ENCODE measurements at places on chromosomes 4 and X.

- DNase-seq: no peak
Observed at GRCh38 chr4:7652906-7653305, 218.2 kb upstream of the PSAPL1 start.

DNA sequence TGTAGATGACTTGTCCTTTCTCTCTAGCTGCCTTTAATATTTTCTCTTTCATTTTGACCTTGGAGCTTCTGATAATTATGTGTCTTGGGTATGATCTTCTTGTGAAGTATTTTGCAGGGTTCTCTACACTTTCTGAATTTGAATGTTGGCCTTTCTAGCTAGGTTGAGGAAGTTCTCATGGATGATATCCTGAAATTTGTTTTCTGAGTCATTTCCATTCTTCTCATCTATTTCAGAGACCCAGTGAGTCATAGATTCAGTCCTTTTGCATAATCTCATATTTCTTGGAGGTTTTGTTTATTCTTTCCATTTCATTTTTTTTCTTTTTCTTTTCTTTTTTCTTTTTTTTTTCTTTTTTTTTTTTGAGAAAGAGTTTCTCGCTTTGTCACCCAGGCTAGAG, 585.7 kb upstream of the PABPC4L start:
- no peak for DNase-seq

DNA sequence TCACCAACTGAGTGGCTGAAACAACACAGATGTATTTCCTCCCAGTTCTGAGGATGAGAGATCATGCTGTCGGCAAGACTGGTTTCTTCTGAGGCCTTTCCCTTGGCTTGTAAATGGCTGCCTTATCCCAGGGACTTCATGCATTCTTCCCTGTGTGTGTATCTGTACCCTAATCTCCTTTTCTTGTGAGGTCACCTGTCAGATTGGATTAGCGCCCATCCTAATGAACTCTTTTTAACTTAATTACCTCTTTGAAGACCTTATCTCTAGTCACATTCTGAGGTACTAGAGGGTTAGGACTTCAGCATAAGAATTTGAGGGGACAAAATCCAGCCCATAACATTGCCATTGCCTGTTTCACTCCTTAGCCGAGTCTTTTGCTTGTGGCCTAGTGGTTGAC, 59.5 kb upstream of the TMEM150C start:
- DNase-seq: no peak

- DNase-seq: no peak
Observed at GRCh38 chr4:94653095-94653649, 104.6 kb upstream of the BMPR1B start.

DNA sequence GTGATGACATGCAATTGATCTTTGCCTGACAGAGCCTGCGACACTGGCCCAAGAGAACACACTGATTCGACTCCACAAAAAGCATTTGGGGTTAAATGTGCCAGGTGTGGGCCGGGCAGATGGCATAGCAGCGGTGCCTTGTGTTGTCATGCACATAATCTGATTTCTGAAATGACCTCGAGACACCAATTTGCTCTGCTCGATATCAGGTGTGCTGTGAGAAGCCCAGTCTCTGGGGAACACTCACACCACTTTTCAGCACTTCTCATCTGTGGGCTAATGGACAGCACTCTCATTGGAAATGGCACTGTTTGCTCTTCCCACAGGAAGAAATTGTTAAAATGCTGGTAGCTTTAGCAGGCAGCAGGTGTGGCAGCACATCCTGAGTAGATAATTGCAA, 738.3 kb upstream of the TENM3 start:
- no peak for DNase-seq

GRCh38 chrX:129678614-129679195, 23.9 kb upstream of the APLN start:
- no peak for DNase-seq

DNA sequence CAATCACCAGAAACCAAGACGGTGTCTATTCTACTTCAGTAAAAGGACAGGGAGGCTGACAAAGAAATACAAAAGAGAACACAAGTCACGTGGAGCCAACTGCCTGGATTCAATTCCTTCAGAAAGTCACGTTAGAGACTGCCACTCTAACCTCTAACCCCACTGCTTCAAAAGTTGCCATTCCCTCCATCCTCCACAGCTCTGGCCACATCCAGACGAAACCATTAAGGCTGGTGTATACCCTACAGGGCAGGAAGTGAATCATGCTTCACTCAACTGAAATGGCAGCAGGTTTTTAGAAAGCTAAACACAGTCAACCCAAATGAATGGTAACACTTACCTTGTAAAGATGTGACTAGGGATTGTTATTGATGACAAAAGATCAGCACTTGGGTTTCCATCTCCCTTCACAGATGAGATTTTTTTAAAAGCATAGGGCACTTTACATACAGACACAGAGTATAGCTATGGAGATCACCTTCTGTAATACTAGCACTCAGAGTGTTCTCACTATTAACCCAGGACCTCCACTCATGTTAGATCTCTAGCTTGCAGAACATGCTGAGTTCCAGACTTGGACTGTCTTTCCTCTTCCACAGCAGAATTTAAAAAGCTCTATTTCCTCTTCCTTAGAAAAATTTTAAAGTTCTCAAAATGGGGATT, 37.4 kb downstream of the MAML3 start:
- no peak for DNase-seq

GRCh38 chrX:137926090-137926489, 360.2 kb downstream of the ZIC3 start:
- no peak for DNase-seq

- DNase-seq: no peak
Observed at GRCh38 chr4:19735012-19735411, 516.7 kb upstream of the SLIT2 start.

DNA sequence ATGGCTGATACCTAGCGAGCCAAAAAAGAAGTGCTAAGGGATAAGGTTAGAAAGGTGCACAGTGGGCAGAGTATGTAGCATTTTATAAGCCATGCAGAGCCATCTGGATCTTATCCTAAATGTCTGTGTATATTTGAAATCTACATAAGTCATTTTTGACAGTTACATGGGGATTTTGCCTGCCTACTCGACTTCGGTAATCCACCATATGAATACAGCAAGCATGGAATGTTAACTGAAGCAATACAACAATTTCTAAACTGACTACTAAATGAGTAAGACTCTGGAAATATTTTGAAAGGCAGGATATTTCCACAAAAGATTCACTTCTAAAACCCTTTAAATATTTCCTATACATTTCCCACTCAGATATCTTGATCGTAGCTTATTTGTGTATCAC, 122.5 kb downstream of the KCNIP4 start:
- no peak for DNase-seq

DNA sequence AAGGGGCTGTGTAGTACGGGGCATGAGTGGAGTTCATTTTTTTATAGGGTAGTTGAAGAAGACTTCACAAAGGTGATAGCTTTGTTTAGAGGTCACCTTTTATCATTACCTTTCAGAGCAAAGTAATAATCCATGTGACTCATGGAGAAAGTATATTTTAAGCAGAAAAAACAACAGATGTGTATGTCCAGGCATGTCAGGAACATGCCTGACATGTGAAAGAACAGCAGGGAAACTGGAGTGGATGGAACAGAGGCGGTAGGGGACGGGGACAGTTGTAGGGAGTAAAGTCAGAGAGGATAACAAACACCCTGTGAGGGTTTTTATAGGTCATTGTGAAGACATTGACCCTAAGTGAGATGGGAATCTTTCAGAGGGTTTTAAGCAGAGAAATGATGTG, 107.6 kb downstream of the USP9X start:
- no peak for DNase-seq

DNA sequence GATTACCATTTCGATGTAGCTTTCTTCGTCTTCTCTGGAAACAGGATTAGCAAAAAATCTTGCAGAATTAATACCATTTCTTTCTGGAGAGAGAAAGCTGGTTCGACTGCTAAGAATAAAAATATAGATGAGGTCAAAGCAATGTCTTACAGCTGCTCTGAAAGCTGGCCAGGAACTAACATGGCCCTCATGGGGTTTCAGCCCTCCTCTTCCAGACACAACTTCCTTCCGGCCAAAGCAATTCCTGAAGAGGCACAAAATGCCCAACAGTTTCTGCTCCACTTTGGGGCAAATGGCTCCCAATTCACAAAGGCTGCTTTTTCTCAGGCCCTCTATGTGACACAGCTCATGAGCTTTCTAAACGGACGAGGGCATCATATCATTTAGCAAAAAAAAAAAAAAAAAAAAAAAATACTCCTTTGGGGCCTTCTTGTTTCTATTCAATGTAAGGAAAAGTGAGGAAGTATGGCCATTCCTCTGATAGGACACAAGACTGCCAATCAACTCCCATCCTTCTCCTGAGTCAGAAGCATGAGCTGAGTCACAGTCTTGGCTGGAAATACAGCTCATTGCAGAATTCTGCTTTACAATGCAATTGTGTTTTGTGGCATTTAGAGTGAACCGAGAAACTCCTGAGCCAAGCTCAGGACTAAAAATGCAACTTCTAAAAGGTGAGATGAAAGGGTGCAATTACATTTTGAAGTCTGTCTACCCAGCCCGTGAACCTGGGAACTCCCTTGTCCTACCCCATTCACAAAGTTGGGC, 42.7 kb upstream of the CTAG2 start:
- no peak for DNase-seq

- no peak for DNase-seq
Observed at GRCh38 chr4:163758032-163758431, 263.5 kb downstream of the TMA16 start.

GRCh38 chrX:104324461-104325212, 69.9 kb upstream of the ESX1 start:
- DNase-seq: no peak

GRCh38 chrX:95628796-95629195, 1055.8 kb upstream of the DIAPH2 start:
- no peak for DNase-seq

- no peak for DNase-seq
Observed at GRCh38 chrX:103585411-103586313, at the start of gene TCEAL4. TCEAL4 (plus strand) TSS chrX:103585515; CDS start chrX:103586676, 1,161 bp downstream.

DNA sequence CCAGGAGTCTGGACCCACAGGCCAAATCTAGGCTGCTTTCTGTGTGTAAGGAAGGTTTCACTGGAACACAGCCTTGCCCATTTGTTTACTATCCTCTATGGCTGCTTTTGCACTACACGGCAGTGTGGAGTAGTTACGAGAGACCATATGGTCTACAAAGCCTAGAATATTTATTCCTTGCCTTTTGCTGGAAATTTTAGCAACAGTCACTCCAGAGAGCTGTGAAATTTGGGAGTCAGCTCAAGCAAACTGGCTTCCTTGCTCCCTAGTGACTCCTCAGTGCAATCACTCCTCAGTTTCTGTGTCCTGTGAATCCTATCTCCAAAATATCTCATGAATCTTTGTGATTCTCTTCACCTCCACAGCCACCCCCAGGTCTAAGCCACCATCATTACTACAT, 99.0 kb upstream of the CPEB2 start:
- no peak for DNase-seq

DNA sequence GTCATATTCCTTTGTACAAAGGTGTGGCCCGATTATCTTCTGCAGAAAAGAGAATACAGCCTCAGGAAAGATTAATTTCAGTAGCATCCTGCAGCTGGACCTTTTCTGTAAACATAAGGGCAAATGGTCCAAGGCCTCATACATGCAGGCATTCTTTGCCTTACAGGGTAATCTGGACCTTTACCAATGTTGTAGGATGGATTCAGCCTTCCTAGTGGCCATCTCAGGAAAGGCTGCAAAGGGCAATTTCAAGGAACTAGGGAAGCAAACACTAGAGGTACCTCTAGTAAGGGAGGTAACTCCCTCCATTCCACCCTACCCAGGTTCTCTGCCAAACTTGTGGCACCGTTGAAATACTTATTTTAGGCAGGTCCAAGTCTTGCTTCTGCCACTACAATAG, 43.0 kb downstream of the UGT2B28 start:
- no peak for DNase-seq

- no peak for DNase-seq
Observed at GRCh38 chr4:110211007-110211769, 12.8 kb upstream of the ELOVL6 start.

GRCh38 chr4:7248857-7249256, 56.5 kb downstream of the SORCS2 start:
- no peak for DNase-seq

- no peak for DNase-seq
Observed at GRCh38 chr4:133156096-133156495, 7.0 kb downstream of the PCDH10 start.

GRCh38 chr4:825063-825970, 612 bp downstream of the CPLX1 start:
- no peak for DNase-seq

DNA sequence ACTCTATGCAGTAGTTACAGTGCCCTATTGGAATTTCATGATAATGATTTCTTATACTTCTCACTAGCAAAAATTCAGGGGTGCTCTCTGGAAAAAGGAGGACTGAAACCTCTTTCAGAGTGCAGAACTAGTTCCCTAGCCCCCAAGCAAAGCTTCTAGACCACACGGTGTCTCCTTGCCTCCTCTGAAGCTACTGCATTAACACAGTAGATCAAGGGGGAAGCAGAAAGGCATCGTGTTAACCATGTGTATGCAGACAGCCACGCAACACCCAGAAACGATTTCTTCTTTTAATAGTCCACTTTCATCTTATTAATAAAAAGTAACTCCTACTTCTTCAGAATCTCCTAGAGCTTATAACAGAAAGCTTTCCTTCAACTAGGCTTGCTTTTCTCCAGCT, 44.7 kb downstream of the MAML3 start:
- no peak for DNase-seq

GRCh38 chr4:55510685-55511084, 36.0 kb downstream of the CLOCK start:
- DNase-seq: no peak

DNA sequence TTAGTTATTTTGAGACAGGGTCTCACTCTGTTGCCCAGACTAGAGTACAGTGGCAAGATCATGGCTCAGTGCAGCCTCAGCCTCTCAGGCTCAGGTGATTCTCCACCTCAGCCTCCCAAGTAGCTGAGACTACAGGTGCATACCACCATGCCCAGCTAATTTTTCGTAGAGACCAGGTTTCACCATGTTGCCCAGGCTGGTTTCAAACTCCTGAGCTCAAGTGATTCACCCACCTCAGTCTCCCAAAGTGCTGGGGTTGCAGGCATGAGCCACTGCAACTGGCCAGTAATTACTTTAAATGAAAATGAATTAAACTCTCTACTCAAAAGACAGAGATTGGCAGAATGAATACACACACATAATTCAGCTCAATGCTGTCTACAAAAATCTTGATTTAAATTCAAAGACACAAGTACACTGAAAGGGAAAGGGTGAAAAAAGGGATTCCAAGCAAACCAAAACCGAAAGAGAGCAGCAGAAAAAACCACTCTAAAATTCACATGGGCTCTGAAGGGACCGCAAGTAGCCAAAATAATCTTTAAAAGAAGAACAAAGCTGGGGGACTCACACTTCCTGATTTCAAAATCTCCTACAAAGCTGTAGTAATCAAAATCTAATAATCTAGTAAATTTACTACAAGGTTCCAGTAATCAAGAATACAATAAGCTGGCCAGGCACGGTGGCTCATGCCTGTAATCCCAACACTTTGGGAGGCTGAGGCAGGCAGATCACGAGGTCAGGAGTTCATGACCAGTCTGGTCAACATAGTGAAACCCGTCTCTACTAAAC, 11.8 kb upstream of the SPON2 start:
- no peak for DNase-seq

- DNase-seq: no peak
Observed at GRCh38 chr4:86302251-86302650, 57.6 kb downstream of the MAPK10 start.

- DNase-seq: no peak
Observed at GRCh38 chr4:142535009-142535408, 311.1 kb downstream of the INPP4B start.

- DNase-seq: no peak
Observed at GRCh38 chr4:122476126-122476525, 19.6 kb upstream of the IL2 start.

- no peak for DNase-seq
Observed at GRCh38 chr4:8157944-8158709, 486 bp downstream of the ABLIM2 start.
